ENCODE measurements at places on chromosomes 16 and 17.

GRCh38 chr17:19958023-19958422, 19.6 kb downstream of the AKAP10 start:
- DNase-seq, result no peak

DNA sequence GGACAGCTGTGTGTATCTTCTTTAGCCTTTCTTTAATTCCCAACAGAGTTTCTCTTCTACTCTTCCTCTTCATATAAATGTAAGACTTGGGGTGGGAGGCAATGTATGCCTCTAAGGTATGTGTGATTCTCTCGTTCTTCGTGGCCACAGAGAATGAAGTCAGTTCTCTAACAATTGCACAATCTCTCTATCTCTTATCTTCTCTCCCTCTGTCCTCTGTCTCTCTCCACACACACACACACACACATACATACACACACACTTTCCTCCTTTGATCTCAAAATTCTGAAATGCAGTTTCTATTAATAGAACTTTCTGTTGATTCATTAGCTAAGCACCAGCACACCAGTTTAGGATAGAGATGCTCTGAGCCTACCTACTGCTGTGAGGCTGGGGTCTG, 615.7 kb upstream of the SALL1 start:
- no peak for DNase-seq

- DNase-seq, result no peak
Observed at GRCh38 chr16:68954911-68955635, 111.7 kb downstream of the TANGO6 start.

DNA sequence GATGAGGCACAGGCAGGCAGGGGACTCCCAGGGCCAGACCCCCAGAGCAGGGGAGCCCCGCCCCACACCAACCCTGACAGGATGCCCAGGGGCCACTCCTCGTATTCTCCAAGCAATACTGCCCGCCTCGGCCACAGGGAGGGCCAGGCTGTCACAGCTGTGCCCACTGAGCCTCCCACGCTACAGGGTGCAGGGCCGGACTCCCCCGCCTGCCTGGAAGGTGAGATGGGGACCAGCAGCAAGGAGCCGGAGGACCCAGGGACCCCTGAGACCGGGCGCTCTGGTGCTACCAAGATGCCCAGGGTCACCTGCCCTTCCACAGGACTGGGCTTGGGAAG, 18.8 kb upstream of the ZFPM1 start:
- no peak for DNase-seq

DNA sequence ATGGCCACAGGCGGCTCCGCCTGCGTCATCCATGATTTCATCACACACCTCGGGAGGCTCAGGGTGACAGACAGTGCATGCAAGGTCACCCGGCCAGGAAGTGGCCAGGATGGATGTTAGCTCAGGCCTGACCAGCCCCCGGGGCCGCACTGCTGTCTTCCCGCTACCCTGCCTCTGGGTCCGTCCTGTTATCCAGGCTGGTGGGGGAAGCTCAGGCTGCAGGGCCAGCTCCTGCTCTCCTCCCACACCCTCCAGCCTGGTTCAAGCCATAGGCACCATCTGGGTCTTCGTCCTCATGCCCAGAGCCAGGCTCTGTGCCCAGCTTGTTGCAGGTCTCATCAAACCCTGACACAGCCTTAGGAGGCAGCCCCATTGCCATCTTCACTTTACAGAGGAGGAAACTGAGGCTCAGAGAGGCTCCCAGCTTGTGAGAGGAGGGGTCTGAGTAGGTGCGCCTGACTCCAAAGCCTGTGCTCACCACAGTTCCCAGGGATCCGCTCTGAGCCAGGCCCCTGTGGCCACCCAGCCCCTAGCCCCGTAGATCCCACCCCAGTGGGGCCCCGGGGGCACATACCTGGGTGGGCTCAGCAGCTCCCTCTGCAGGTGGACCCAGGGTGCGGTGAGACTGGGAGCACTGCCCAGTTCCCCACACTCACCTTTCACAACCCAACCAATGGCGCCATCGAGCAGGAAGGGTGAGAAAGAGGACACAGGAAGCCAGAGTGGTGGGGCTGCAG, 412 bp upstream of the ADGRG3 start:
- DNase-seq, result no peak

- no peak for DNase-seq
Observed at GRCh38 chr17:68505951-68506350, 6.3 kb upstream of the PRKAR1A start.

DNA sequence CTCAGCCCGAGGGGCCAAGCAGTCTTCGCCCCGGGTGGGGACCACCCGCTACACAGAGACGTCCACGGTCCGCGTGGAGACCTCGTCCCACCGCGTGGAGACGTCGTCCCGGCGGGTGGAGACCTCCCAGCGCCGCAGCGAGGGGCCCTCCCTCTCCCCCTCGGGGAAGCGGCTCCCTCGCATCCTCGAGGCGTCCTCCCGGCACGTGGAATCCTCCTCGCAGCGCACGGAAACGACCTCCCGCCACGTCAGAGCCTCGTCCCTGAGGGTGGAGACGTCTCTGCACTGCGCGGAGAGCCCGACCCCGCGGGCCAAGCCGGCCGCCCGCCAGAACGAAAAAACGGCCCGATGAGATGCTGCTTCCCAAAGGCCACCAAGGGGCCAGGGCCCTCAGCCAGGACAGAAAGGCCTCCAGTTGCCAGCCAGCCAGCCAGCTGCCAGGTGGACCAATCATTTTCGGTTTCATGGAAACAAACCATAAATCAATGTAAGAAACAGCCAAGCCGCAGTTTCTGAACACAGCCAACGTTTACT, 424 bp downstream of the C17orf100 start:
- DNase-seq, result no peak

DNA sequence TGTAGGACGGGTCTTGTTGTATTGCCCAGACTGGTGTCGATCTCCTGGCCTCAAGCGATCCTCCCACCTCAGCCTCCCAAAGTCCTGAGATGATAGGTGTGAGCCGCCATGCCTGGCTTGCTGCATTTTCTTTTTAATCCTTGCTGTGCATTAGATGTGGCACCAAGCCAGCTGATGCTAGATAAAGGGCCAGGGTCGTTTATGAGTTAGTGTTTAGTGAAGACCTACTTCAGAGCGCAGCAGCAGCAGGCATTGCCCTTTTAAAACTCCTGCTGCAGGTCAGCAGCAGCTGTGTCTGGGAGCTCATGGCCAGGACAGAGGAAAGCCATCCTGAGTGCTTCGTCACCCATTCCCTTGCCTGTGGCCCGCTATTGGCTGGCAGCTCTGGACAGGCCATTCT, 237.3 kb downstream of the CCDC182 start:
- no peak for DNase-seq

- DNase-seq, result no peak
Observed at GRCh38 chr16:88540346-88540977, 29.7 kb upstream of the ZC3H18 start.
